Naive thymus-derived CD8-positive, alpha-beta T cell (primary cell): ENCODE measurements at places on chromosomes 13 and 19.
A peak's percentile ranks its signal among the peaks of the same experiment; 100 is the strongest.

- DNase-seq: peak; percentile 44
Measured at GRCh38 chr19:41449079-41449864, 6.3 kb downstream of the ERICH4 start.

GRCh38 chr19:45321848-45322247 lies 827 bp downstream of the CKM start:
- no peak for DNase-seq

DNA sequence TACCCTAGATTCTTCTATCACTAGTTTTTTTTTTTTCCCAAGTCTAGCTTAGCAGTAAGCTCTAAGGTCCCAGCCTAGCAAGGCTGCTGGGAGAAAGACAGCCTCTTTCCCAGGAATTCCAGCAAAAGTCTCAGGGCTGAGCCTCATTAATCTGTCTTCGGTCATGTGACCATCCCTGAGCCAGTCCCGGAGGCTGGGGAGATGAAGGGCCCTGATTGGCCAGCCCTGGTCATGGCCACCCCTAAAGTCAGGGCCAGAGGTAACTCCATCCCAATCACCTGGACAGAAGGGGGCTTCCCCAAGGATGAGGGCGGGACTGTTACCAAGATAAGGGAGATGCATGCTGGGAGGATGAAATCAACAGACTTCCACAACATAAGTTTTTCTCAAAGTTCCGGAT lies 43.3 kb downstream of the CCNE1 start:
- DNase-seq: no peak

DNA sequence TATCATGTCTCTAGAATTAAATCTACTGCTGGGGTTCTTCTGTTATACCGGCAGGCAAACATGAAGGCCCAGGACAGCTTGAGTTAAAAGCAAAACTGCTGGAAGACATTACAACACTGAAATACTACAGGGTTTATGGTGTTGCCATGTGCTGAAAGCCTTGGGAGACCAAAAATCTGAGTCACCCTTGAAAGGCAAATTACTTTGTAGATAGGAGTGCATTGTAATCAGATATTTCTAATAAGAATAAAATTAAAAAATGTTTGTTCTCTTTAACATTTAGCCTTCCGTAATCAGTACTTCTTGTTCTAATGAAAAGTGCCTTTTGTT lies 181.3 kb downstream of the PCDH9 start:
- DNase-seq: no peak

DNA sequence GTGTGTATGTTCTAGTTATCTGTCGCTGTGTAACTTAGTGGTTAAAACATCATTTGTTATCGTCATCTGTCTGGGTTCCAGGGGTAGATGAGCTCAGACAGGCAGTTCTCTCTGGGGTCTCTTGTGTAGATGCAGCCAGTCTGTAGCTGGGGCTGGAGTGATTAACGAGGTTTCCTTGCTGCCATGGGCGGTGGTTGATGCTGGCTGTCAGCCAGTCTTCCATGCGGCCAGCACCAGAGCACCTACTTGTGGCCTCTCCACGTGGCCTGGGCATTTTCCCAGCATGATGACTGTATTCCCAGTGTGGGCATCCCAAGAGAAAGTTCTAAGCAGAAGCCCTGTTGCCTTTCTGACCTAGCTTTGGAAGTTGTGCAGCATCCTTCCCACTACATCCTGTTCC lies 10.7 kb downstream of the ERCC5 start:
- no peak for DNase-seq

DNA sequence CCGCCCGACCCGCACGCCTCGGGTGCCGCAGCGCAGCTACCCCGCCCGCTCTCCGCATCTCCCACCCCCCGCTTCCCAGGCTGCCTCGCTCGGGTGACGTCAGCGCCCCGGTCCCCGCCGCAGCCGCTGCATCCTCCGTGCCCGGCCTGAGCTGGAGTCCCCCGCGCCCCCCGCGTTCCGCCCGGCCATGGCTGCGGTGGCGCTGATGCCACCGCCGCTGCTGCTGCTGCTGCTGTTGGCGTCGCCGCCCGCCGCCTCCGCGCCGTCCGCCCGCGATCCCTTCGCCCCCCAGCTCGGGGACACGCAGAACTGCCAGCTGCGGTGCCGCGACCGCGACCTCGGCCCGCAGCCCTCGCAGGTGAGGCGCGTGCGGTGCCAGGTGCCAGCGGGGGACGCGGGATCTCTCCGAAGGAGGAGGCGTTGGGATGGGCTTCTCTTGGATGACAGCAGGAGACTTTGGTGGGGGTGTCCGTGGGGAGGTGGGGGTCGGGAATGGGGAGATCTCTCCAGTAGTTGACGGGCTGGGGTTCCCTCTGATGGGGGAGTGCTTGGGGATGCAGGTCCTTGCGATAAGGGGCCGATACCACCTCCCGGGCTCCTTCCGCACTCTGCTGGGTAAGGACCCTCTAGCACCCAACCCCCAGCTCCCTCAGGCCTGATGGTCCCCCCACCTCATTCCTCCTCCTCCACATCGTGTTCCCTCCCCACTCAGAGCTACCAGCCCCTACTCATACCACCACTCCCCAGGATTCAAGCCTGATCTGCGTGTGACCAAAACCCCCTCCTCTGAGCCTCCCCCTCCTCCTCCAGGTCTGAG lies at the start of gene TMEM59L:
Gene TMEM59L, plus strand, starts transcription at position 99 of the 817 bp plus-strand sequence. Its CDS starts 89 bp downstream, at position 188.
- peak; percentile 79 for DNase-seq

- no peak for DNase-seq
Measured at GRCh38 chr19:17111766-17112165, 36.2 kb downstream of the MYO9B start.

- no peak for DNase-seq
Measured at GRCh38 chr19:7078008-7078407, 8.5 kb downstream of the ZNF557 start.

DNA sequence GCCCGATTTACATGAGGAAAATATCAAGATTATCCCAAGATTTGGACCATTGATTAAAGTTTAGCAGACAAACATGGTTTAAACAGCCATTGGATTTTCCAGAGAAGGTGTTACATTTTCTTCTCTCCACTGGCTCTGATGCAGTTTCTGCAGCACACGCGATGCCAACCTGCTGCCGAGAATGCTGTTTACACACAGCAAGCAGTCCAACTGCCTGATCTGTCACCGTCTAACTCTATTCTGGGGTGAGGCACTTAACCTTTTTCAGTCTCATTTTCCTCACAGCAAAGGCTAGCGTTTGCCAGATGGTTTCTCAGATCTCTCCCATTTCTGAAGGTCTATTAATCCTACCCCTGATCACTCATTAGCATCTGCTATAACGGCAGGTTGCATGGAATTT lies 763.5 kb upstream of the GPC6 start:
- DNase-seq: no peak

DNA sequence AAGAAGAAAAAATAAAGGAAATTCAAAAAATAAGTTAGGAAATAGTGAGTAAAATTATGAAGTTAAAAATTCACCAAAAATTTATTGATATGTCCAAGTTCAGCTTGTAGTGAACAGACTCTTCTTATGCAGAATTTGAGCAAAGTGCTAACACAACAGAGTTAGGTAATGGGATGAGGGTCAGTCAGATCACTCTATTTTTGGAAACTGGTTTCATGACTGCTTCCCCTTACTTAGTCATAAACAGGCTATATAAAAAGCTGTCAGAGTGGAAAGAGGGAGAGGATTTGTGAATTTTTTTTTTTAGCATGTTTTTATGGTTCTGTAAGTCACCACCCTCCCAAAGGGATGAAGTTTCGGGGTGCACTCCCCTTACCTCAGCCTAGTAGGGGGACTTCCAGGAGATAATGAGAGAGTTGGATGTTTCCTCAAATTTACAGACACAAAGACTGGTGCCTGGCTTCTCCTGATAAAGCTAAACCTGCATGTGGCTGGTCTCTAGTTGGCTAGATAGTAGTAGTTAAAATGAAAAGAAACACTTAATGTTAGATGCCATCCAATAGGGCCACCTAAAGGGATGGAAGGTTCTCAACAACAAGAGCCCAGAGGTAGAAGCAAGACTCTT lies 4.5 kb downstream of the CPB2 start:
- DNase-seq: no peak

DNA sequence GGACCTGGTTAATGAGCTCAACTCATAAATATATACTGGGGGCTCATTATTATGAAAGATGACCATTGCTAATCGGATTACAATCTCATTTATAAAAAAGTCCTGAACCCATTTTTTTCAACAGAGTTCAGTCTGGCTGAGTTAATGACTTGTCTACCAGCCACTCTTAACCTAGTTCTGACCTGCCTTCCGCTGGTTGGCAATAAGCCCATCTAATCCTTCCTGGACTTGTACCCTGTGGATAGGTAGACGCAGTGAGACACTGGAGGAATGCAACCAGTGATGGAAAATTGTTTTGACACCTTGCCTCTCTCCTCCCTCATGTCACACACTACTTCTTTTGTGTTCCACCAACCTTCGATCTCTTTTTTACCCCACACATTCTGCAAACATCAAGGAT lies 279.9 kb downstream of the FOXO1 start:
- DNase-seq: no peak

DNA sequence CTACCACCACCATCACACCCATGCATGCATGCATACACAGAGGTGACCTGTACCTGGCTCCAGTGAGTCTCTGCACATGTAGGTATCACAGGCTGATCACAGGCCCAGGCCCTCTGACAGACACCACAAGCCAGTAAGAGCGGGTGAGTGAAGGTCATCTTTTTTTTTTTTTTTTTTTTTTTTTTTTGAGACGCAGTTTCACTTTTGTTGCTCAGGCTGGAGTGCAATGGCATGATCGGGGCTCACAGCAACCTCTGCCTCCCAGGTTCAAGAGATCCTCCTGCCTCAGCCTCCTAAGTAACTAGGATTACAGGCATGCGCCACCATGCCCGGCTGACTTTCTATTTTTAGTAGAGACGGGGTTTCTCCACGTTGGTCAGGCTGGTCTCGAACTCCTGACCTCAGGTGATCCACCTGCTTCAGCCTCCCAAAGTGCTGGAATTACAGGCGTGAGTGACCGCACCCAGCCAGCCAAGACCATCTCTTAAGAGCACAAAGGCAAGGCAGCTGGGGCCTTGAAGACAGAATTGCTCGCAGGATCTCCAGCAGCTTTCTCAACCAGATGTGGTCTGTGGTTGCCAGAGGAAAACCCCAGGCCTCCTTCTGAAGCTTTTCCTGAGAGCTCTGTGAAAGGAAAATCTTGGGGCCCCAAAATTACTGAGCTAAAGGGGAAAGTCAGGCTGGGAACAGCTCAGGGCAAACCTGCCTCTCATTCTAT lies 3.2 kb upstream of the NKG7 start:
- no peak for DNase-seq

GRCh38 chr13:109787135-109787954 lies 962 bp upstream of the IRS2 start:
- peak; percentile 46 for DNase-seq

DNA sequence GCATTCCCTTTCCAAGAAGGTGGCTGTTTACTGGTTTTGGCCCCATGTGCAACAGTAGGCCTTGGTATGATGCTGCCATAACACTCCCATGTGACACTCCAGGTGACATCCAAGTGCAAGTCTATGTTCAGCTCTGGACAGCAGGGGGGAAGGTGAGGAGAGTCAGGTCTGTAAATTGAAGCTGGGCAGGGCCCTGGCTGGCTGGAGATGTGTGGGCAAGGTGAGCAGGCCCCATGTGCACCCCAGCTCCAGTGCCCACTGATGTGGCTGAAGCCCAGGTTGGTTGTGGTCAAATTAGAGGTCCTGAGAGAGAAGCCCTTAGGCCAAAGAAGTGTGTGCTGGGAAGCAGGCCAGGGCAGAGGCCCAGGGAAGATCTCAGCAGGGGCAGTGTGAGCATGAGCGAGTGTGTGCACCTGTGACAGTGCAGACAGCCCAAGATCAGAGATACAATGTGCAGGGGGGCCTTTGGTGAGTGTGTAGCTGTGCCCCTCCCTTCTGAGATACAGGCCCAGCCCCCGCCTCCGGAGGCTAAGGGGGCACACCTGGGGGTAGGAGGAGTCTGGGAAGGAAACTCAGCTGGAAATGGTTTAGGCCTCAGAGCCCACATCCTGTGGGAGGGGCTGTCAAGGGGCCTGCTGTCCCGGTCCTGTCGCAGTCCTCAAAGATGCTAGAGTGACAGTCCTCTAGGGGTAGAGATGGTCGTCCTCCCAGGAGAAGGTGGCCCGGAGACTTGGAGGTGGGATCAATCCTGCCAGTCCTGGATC lies 18.6 kb downstream of the DEDD2 start:
- DNase-seq: peak; percentile 84

DNA sequence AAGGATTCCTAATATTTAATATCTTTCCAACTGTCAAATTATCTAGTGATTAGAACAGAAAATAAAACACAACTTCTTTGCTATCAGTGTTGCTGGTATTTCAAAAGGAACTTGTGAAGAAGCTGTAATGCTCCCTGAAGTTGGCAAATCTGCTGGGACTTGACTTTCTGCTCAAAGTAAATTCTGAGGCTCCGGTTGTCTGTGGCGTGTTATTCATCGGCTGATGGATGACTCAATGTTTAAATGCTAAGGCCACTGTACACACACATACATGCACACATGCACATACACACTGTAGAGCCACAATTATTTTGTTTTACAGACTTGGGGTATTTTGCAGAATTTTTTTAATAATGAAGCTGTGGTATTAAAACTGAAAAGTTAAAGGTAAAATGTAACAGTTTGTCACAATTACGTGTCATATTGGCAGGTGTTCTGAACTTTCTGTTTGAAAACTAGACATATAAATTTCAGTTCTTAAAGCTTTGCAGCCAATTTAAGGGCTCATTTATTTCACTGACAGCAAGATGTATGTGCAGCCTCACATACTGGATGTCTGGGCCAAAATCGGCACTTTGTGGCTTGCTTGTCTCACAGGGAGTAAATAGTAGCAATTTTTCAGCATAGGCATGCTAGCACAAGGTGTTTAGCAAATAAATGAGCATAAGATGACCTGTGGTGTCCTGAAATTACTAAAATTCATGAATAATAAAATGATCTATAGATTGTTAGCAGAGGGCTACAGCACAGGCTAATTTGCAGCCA lies 1691.7 kb upstream of the PCDH20 start:
- DNase-seq: no peak

GRCh38 chr19:50835785-50836542 lies 2.6 kb upstream of the KLK15 start:
- DNase-seq: peak; percentile 45

GRCh38 chr19:1082165-1082927 lies 12.8 kb downstream of the POLR2E start:
- peak; percentile 86 for DNase-seq

GRCh38 chr19:38024992-38025908 lies 118.2 kb downstream of the SIPA1L3 start:
- DNase-seq: no peak

GRCh38 chr13:114108894-114109293 lies 23.5 kb downstream of the RASA3 start:
- no peak for DNase-seq

- DNase-seq: no peak
Measured at GRCh38 chr13:29402166-29402636, 193.3 kb downstream of the SLC7A1 start.

DNA sequence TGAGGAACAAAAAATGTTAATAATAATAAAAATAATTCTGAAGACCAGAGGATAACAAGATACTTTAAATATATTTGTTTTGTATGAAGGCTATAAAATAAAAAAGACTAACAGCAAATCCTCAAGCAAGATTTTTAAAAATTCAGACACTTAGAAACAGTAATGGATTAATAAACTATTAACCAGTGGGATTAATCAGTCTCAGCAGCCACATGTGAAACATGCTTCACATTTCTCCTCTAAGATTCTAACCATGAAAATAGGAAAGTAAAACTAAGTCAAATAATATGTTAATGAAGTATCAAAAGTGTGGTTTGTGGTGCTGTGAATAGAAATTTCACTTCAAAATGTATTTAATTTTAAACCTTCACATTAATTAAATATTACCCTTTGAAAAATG lies 57.4 kb downstream of the KCNRG start:
- no peak for DNase-seq
